ENCODE measurements at places on chromosomes 12 and 14.

DNA sequence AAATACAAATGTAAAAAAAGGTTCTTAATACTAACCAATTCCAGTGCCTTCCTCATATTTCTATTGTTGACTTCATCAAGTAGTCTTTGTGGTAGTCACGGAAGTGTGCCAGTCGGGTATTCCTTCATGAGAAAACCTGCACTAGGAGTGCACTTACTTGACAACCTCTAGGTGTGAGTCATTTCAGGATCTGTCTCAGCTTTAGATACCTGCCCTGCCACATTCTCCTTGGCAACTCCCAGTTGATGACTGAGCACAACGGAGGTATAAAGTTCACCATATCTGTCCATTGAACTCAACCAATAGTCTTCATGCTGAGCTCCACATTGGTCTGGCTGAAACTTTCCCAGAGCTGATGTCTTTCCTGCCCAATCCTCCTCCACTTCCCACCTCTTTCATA, 215.7 kb downstream of the SYT10 start:
- no peak for DNase-seq

- DNase-seq, result no peak
Observed at GRCh38 chr14:74262076-74262475, 22.8 kb downstream of the VSX2 start.

- DNase-seq, result no peak
Observed at GRCh38 chr14:77961847-77962580, 162.1 kb downstream of the ADCK1 start.

DNA sequence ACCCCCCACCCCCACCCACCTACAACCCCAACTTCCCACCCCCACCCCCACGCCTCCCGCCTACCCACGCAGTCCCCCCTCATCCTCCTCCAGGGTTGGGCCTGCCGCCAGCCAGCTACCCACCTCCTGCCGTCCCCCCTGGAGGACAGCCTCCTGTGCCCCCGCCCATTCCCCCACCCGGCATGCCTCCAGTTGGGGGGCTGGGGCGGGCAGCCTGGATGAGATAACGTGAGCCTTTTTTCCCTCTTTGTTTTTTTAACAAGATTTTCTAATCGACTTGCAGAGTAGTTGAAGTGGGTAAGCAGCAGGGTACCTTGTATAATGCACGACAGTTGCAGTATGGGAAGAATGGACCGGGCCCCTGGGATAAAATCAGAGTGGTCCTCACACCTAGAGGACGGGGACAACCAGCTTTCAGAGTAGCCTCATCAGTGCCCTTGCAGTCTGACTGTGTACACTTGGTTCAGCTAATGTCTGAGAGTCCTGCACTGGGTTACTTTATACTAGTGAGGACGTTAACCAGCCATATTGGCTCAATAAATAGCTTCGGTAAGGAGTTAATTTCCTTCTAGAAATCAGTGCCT, 29.4 kb downstream of the CCNK start:
- DNase-seq, result no peak

DNA sequence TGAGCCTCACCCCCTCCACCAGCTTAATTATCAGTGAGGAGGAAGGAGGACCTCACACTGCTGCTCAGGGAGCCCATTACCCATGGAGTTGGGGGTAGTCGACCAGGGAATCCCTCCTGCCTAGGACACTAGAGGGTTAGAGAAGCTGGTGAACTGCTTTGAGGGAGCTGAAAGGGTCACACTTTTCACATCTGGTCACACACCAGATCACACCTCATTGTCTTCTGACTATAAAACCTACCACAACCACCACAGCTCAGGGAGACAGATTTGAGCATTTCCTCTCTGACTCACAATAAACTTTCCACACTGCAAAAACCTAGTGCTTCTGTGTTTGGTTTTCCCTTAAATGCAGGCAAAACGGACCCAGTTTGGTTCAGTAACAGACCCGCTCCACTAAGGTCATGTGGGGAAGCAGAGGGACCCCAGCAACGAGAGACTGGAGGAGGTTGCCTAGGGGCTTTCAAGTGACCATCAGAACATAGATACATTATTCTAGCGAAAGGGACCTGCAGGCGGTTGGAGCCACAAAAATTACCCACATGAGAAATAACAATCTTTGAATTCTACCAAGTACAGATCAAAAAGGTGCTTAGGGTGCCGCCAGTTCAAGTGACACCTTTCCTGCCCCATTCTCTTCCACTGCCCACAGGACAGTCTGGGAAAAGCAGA, 151.4 kb upstream of the AVPR1A start:
- no peak for DNase-seq

DNA sequence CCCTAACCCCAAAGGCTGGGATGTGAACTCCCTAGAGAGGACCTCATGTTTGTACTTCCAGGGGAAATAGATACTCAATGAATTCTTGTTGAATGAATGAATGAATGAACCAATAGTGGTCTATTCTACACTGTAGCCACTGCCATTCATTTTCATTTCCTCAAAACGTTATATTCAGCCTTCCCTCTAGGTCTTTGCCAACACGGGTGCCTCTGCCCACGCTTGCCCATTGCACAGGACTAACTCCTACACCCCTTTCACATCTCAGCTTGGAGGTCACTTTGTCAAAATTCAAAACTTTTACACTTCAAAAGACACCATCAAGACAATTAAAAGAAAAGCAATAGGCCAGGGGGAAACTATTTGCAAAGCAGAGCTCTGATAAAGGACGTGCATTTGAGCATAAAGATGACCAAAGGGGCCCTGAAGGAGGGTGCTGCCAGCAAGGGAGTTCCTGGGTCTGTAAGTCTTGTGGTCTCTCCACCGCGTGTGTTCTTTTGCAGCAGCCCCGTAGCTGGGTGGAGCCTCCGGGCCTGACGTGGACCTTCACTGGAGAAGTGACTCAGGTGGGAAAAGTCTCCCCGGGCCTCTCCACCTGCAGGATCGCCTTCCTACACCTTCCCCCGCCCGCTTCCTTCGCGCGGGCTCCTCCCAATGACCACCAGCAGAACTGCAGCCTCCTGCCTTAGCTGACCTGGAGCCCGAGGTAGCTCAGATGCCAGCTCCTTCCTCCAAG, 31.5 kb downstream of the TMEM63C start:
- DNase-seq, result no peak

GRCh38 chr14:51310505-51310944, 70.5 kb downstream of the TMX1 start:
- DNase-seq, result no peak
